ENCODE measurements at places on chromosomes 2 and 18.

- DNase-seq = no peak
These were observed 83.0 kb downstream of the STPG4 start for GRCh38 chr2:47072018-47072691.

DNA sequence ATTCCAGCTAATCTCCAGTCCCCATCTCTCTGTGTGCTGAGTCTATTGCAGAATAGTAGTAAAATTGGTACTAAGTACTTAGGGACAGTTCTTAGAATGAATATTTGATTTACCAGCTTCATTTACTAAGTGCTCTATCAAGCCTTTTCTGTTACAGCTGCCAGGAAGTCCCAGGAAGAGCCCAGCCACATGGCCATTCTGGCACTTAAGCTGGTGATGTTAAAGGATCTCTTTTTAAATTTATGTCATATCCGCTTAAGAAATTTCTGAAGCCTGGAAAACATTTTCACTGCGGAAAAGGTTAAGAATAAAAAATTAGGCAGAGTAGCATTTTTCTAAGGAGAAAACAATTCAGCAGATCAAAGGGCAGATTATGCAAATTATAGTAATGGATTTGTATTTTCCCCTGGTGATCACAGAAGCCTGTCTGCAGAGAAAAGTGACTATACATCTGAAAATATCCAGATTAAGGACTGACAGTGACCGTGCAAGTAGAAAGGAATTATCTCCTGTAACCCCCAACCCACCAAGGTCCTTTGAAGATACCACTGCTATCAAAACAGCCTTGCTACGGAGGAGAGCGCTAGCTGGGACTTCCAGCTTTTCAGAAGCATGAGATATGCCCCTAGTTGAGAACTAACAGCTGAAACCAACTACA, 260.8 kb downstream of the SH3BP4 start:
- no peak for DNase-seq

DNA sequence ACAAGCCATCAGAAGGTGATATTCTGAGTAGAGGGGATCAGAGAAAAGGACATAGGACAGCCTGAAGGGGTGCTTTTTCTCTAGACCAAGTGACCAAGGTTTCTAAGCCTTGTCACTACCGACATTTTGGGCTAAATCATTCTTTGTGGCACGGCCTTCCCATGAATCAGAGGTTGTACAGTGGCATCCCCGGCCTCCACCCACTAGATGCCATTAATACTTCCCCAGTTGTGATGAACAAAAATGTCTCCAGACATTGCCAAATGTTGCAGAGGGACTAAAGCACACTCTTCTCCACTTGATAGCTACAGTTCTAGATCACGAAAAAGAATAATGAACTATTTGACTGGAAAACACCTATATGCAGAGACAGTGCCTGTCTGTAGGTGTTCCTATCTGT, 143.6 kb downstream of the PID1 start:
- DNase-seq = no peak

DNA sequence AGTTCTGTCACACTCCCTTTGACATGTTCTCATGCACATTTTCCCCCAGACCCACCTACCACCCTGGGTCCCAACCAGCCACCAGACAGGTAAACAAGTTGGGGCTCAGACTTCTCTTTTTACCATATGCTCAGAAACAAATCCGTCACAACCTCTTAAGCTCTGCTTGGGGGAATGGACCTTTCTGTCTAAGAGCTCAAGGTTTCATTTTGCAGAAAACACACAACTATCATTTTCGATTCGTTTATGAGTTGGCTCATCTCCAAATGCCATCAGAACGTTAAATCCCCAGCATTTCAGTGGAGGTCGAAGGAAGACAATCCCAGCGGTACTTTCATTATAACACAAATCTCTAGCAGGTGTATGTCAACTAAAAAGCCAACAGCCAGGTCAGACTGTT, 30.6 kb upstream of the NCK2 start:
- no peak for DNase-seq

- DNase-seq = no peak
These were observed 108.1 kb upstream of the ARHGAP28 start for GRCh38 chr18:6621437-6621836.

GRCh38 chr18:58727776-58728500, 56.7 kb downstream of the MALT1 start:
- DNase-seq = no peak

GRCh38 chr2:61733563-61733962, 120.3 kb downstream of the FAM161A start:
- DNase-seq = no peak

- DNase-seq = no peak
These were observed 662 bp downstream of the ACVR2A start for GRCh38 chr2:147845411-147845971.

DNA sequence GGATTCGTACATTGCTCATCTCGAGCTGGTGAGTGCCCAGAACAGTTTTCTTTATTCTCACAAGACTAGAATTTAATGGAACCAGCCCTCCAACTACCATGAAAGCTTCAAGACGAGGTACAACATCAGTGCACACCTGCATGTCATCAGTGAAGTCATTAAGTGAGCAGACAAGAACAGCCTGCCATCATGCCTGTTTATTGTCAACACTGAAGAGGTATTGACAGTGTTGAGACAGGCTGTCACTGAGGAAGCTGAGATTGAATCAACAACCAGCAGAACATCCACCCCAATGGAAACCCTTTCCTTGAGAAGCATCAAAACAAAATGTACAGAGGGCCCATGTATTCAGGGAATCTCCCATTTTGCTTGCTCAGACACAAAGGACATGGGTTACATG, 148.0 kb upstream of the TCF4 start:
- no peak for DNase-seq

- no peak for DNase-seq
These were observed 29.1 kb upstream of the TANK start for GRCh38 chr2:161131074-161131680.

DNA sequence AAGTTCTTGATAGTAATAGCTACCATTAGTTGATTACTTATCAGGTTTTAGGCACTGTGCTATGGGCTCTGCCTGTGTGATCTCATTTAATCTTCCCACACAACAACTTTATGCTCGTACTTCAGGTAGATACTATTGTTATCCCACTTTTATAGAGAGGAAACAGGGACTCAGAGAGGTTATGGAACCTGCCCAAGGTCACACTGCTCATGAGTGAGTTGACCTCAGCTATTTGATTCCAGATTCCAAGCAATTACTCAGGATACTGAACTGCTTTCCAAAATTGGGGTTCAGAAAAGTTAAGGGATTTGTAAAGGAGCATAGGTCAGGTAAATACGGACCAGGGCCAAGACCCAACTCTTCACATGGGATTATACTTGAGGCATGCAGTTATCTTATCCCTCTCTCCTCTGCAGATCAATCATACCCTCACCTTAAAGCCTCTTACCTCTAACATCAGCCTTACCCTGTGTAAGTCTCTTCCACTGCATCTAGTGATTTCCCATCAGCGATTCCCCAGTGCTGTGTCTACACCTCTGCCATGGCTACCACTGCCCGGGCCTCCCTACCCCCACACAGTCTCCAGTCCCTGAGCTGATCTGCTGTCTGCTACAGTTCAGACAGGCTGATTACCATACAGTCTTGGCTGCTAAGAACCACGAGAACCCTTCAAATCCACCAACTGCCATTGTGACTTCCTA, 74.4 kb downstream of the ANTXR1 start:
- DNase-seq = no peak

DNA sequence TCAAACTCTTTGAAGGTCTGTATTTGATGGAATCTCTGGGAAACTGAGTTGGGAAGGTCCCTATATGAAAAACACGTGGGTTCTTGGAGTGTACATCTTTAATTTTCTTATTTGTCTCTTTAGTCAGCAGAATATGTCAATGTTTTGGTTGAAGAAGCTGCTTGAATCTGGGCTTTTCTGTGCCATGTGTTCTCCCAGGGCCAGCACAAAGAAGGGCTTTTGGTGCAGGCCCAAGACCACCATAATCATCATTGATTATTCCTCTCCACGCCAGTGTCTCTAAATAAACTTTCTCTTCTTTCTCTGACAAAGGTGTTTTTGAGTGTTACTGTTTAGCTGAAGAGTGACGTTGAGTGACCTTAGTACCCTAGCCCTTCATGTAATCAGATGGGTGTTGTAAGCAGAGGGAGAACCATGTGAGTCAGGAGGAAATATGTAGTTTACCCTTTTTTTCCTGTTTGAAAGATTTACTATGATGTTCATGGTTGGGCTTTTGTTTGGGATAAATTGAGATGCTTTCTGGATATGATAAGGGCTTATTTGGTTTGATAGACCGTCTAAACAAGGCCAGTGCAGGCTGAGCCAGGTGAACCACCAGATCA, 11.6 kb upstream of the TNP1 start:
- no peak for DNase-seq

GRCh38 chr18:28863396-28863795, 686.5 kb upstream of the CDH2 start:
- no peak for DNase-seq

DNA sequence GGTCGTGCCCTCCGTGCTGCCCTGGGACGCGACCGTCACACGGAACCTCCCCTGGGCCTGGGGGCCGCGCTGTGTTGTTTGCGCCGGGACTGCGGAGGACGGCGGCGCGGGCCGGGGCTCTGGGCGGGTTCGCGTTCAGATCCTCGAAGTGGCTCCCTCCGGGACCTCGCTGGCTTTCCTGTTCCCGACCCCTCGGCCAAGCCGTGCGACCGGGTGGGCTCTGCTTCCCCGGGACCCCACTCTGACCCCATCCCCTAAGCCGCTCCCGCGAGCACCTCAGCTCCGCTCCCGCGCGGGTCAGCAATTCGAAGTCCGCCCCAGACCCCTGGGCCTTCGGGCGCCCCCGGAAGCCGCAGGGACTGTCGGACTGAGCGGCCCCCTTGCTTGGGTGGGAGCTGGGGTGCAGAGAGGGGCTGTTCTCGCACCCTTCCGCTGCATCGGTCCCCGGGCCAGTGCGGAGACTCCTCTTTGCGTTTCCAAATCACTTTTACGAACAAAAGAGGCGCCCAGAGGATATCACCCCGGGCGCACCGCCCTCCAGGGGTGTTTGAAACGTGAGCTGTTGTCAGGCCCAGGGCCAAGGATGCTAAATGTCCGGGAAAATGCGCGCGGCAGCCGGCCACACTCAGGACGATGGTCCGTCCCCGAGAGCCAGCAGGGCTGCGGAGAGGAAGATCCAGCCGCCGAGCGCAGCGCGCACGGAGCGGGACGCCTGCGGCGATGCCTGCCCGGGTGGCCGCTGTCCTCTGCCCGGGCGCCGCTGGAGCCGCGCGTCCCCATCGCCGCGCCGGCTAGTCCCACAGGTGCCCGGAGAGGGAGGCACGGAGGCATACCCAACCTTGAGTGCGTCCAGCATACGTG, 73.5 kb downstream of the ZCCHC2 start:
- DNase-seq = peak; percentile 44

DNA sequence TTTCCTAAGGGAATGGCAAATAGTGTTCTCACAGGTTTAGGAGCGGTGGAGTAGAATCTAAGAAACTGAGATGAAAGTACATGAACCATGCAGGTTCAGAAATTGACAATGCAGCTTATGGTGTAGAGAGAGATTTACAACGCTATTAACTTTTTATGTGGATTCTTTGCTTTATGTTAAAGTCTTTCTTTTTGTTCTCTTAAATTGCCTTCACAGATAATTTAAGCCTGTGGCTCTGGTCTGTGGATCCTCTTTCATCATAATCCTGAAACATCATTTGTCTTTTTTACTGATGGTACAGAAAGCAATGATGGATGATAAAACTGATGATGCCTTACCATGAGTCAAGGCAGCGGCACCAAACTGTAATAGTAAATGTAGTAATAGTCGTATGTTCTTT, 30.3 kb downstream of the SOCS6 start:
- no peak for DNase-seq

DNA sequence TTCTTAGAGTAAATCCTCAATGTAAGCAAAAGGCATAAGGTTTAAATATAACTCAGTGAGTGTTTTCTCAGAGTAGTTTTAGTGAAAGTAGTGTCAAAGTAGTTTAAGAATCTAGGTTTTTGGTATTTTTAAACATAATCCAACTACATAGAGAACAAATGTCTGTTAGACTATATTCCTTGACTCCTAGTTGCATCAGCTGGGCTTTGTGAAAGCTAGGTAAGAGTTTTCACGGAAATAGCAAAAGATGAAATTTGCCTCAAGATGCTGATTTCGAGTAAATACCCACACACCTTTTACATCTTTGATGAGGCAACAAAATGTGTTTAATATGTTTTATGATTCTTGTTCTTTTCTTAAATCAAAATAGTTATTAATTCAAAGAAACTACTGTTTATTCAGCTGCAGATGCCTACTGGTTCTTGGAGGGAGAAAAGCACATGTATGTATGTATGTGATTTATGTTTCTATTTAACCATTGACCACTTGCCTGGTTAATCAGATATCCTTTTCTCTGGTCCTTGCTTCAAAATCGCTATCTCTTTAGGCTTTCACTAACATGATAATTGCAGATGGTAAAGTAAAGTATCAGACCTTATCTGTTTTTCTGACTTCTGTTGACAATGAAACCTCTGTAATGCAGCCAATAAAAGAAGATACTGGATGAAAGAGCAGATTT, 117.4 kb upstream of the NOSTRIN start:
- DNase-seq = no peak

GRCh38 chr2:20282916-20283592, 58.1 kb upstream of the SDC1 start:
- no peak for DNase-seq

- no peak for DNase-seq
These were observed 272.1 kb downstream of the SLC8A1 start for GRCh38 chr2:40179801-40180200.

- DNase-seq = no peak
These were observed 219.8 kb downstream of the GLI2 start for GRCh38 chr2:120955427-120955826.

All from neural crest cell (in vitro differentiated cells).